A549 (cell line): ENCODE measurements at places on chromosomes 6 and 20.

DNA sequence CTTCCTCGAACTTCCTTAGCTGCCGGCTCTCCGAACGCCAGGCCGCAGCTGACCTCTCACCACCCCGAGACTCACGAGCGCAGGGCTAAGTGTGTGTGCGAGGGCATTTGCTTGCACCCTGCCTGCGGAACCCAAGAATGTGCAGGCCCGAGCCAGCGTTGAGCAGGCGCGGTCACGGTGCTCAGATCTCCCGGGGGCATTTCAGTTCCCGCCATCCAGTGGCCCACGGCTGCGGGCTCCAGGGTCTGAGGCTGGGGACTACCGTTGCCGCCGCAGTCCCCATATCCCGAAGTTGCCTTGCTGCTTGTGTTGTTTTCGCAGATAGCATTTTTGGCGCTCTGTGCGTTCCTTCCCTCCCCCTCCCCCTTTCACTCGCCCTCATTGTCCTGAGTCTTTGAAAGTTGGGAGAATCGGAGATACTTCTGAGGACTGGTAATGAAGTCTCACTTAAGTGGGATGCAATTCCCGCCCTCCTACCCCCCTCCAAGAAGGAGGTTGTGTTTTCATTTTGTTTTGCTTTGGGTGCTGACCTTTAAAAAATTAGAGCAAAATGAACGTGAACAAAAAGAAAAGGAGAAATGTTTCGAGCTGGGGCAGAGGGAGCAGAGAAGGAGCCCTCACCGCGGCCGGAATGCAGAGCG lies 1.7 kb downstream of the NR2E1 start:
- DNase-seq, result no peak

GRCh38 chr6:12636336-12636735 lies 80.2 kb upstream of the PHACTR1 start:
- no peak for DNase-seq

DNA sequence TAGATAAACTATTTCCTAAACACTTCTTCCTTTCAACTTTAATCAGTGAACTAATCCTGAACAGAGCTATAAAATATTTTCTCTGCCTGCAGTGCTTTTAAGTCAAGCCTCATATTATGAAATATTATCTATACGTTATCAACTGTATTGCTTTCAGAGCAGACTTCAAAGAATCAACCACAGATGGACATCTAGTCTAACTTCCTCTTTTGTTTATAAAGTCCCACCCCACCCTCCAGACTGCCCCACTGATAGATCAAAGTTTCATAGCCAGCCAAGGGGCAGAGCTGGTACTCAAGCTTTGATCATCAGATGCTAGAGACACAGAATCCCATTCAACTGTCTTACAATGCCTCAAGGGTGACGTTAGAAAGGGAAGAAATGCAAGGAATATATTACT lies 308.3 kb downstream of the LAMA2 start:
- DNase-seq, result no peak

- no peak for DNase-seq
Observed at GRCh38 chr20:49230021-49230420, 10.8 kb downstream of the DDX27 start.

DNA sequence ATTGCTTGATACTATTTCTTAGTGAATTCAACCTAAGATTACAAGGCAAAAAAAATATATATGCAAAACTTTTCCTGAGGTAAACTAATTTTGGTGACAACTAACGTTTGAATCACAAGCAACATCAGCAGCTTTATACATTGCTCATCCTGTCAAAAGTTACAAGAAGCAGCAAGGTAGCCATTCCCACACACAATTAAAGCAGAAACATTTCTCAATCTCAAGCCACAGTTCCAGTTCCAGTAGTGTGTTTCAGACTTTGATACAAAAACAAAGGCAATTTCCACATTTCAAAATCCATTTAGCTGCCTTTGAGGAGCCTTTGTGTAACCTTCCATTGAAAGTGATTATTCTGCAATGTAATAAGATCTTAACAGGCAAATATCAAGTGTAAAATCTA lies 191.0 kb downstream of the WDR27 start:
- DNase-seq, result no peak

DNA sequence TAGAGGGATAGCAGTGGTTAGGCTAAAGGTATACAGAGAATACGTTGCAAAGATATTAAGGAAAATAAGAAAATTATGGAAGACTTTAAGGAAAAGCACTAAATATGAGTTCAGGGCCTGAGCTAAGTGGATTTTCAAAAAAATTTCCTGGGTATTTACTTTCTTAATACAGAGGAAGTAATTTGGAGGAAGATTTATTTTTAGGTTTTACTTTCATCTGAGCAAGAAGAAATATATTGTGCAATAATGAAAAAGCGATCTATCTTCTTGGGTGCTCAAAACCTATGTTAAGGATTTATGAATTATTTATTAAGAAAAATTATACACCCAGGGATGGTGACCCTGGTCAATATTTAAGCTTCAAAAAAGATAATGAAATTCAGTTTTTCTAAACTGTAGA lies 224.7 kb downstream of the PLCB1 start:
- no peak for DNase-seq

DNA sequence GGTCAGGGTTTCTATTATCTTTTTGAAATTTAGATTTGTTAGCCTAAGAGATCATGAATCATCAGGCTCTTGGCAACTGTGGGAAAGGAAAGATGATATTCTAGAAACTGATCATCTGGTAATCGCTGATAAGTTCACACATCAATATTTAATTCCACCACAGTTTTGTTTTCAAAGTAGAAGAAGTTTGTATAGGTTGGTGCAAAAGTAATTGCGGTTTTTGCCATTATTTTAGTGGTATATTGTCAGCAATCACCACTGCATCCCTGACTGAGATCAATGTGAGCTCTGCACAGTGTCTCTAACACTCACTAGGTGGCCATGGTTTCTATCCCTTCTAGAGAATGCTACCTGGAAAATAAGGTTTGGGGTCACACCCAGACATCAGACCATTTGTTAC lies 17.0 kb upstream of the PXDC1 start:
- no peak for DNase-seq

DNA sequence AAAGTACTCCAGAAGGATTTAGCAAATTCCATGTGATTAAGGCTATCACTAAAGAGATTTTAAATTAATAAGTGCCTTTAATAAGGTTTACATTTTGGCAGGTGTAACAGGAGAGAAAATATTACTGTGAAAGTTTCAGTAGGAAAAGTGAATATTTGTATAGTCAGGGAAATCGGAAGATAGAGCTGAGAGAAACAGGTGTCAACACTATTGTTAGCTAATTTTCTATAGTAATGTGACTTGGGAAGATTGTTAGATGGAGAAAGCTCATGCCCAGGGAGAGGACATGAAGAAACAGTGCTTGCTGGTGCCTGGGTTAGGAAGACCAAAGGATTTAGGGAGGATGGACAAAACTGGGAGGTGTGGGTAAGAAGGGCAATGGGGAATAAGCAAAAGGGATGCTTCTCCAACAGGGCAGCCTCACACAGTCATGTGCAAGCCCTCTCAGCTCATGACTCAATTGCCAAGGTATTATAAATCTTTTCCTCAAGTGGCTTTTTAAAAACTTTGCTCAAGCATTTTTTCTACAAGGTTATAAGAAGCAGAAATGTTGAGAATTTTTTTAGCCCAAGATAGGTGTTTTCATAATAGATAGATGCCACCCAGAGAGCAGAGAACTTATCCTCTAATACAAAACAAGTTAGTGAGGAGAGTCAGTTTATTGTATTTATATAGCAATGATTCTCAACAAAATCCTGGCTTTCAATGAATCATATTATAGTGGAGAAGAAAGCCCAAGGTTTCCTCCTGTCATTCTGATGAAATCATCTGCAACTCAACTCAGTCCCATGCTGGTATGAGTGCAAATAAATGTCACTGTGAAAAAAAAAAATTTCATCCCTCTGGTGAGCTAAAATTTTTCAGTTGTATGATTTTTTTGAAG lies 325.2 kb upstream of the NT5E start:
- DNase-seq, result peak; percentile 41
